ENCODE measurements at places on chromosomes 3 and 15.

DNA sequence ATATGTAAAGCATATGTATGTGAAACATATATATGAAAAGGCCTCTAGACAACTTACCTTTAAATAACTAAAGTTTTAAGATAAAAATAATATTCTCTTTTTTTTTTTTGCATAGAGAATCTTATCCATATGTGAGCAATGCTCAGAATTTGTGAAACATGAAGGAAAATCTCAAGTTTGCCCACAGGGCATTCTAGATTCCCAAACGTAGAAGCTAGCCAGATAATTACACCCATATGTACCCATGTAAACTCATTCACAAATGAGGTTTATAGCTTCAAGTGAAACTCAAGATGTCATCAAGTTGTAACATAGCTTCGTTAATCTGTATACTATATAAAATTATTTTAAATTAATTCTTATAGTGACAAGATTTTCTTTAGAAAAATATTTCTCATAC lies 537.3 kb upstream of the NR2F2 start:
- H3K36me3 ChIP-seq = no peaks in the 10 kb centered on the region
- no peak overlapping the region for H3K27ac ChIP-seq
- H3K4me1 ChIP-seq = no peaks in the 10 kb centered on the region
- DNase-seq = no peak
- H3K27me3 ChIP-seq = peaks cover 6% of the 10 kb centered on the region

DNA sequence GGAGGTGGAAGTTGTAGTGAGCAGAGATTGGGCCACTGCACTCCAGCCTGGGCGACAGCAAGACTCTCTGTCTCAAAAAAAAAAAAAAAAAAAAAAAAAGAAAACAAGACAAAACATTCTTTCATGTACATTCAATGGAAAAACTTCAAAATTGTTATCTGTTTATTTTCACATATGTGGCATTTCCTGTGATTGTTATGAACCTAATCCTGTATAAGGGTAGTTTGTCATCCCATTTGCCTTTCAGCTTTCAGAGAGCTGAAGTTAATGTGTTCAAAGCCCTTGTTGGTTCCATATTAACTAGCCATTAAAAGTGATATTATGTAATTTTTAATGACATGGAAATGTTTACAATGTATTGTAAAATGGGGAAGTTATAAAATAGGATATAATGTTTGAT lies 17.3 kb upstream of the NCK1 start:
- peaks cover 12% of the 10 kb centered on the region for H3K4me1 ChIP-seq
- no peak for DNase-seq
- no peak overlapping the region for H3K4me3 ChIP-seq
- H3K36me3 ChIP-seq = peaks cover 24% of the 10 kb centered on the region
- no peaks in the 10 kb centered on the region for H3K27me3 ChIP-seq

DNA sequence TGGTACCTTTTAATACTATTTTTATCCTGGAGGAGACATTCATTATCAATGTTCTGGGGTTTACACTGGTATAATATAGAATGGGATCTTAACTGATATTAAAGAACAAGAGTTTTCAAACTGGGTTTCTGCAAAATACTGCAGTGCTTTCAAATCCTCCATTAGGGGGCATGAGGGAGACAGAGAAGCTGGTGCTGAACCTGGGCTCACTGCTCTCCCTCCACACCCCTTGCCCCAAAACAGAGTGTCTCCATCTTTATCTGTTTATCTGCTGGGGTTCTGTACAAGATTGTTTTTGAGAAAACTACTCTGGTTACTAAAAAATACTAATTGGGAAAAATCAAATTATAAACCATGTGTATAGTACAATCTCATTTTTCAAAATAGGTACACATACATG lies 41.7 kb downstream of the CADPS start:
- no peaks in the 10 kb centered on the region for H3K4me1 ChIP-seq
- DNase-seq = peak; percentile 3
- no peaks in the 10 kb centered on the region for H3K27me3 ChIP-seq
- H3K27ac ChIP-seq = no peak overlapping the region

DNA sequence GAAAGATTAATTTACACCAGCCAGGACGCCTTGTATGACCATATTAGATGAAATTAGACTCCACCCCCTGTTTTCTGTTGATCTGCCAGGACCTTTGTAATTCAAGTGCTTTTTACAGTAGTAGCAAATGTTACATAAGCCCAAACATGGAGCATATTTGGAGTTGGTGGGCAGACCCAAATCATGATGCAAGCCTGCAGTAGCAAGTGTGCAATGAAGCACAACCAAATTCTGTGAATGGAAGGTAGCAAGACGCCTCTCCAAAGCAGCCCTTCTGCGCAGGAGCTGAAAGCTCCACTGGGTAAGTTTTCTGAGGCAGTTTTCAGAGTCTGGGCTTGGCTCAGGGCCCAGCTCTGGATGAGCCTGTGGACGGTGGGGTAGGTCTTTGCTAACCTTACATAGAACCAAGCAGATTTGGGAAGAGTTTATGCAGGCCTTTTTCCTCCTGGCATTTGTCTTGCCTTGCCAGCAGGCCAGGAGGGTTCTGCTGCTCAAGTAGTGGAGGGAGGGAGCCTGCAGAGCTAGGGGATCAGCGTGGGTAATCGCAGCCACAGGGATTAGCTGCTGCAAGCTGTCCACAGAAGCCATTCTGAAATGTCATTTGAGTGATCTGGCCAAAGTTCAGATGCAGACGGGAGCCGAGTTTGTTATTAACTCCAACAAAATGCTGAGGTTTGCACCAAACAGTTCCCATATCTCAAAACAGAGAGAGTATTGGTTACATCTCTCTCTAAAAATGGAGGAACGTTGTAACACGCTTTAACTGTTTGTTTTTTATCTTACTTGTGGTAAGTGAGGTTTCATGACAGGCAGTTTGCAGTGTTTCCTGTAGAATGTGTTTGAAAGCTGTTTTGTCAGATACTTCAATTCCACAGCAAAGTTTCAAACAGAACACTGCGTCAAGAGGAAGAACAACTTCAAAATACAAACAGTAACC lies 55.4 kb downstream of the PSMD6 start:
- H3K27me3 ChIP-seq = no peaks in the 10 kb centered on the region
- H3K27ac ChIP-seq = peak overlapping the region; percentile 91
- peak overlapping the region; percentile 67 for H3K4me3 ChIP-seq

DNA sequence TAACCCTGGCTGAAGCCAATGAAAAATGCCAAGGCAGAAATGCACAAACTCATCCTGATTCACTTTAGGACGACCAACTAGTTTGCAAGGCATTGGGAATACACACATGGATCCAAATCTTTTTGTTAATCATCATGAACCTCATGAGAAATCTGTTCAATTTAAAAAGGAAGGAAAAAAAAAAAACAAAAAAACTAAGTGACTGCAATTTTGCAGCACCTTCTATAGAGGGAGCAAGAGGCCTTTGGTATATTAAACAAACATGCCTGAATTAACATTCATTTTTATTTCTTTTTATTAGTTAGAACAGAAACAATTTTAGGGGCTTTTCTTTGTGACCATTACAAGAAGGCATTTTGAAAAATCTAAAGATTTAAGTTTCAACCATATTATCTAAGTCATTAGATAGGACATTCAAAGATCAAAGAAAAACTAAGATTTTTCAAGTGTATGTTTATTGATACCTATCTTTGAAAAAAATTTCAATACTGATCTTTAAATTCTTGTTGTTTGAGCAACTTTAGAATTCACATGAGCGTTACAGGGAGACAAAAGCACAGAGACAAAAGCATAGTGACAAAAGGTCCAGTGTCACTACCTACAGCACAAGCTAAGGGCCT lies 182.4 kb downstream of the CBLB start:
- no peaks in the 10 kb centered on the region for H3K27me3 ChIP-seq
- H3K4me1 ChIP-seq = no peaks in the 10 kb centered on the region
- H3K27ac ChIP-seq = no peak overlapping the region
- H3K4me3 ChIP-seq = no peak overlapping the region
- peak; percentile 24 for DNase-seq

- no peak overlapping the region for H3K4me3 ChIP-seq
- no peaks in the 10 kb centered on the region for H3K36me3 ChIP-seq
- H3K27me3 ChIP-seq = no peaks in the 10 kb centered on the region
- no peak overlapping the region for H3K27ac ChIP-seq
- DNase-seq = no peak
These were observed 324.5 kb downstream of the CNTN4 start for GRCh38 chr3:2423143-2423542.

DNA sequence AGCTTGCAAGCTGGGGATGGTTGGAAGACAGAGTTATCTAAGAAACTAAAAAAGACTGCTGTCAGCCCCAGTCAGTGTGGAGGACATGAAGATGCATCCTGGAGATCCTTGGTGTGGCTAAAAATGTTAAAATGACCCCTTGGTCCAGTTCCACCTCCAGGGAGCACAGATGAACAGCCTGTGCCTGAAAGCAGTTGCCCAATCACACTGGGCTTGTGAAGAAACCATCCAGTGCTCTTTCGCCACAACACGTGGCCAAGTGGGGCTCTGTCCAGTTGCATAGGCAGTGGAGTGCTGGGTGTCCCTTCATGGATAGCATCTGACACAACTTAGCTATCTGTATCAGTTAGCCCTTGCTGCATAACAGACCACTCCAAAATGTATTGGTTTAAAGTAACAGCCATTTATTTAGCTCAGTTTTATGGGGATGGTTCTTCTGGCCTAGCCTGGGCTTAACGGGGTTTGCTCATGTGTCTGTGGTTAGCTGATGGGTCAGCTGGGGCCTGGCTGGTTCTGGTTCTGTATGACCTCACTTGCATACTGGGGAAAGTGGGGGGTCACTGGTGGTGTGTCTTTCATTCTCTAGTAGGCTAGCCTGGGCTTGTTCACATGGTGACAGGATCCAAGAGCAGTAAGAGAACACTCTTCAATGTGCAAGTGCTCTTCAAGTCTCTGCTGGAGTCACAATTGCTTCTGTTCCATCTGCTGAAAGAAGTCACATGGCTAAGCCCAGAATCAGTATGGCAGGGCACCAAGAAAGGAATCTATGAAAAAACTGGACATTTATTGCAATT lies 226.2 kb downstream of the PDCD6IP start:
- no peak overlapping the region for H3K27ac ChIP-seq
- H3K36me3 ChIP-seq = no peaks in the 10 kb centered on the region
- H3K27me3 ChIP-seq = no peaks in the 10 kb centered on the region
- peaks cover 21% of the 10 kb centered on the region for H3K4me1 ChIP-seq
- H3K4me3 ChIP-seq = no peak overlapping the region

GRCh38 chr3:196054661-196055060 lies 27.2 kb downstream of the TFRC start:
- H3K4me3 ChIP-seq = no peak overlapping the region
- peaks cover 46% of the 10 kb centered on the region for H3K36me3 ChIP-seq
- H3K27me3 ChIP-seq = no peaks in the 10 kb centered on the region
- H3K27ac ChIP-seq = no peak overlapping the region

DNA sequence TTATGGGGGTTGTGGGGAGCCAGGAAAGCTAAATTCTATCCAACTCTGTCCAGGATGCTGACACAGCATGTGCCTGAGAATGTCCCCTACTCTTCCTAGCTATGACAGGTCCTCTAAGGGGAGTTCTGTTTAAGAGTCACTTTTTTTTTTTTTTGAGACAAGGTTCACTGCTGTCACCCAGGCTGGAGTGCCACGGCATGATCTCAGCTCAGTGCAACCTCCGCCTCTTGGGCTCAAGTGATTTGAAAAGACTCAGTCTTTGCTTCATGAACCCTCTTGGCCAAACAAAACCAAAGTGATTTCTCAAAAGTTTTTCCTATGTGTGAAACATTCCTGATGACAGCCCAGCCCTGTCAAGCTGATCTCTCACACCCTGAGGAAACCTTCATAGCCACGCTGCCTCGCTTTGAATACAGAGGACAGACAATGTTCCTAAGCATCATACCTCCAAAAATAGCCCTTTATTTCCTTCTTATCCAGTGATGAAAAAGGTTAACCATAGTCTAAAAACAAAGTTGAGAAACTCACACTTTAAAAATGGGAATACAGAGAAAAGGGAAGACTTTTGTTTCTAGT lies 105.5 kb upstream of the PROK2 start:
- H3K27ac ChIP-seq = no peak overlapping the region
- no peak overlapping the region for H3K4me3 ChIP-seq
- no peak for DNase-seq
- no peaks in the 10 kb centered on the region for H3K4me1 ChIP-seq
- H3K27me3 ChIP-seq = peaks cover 14% of the 10 kb centered on the region
- no peaks in the 10 kb centered on the region for H3K36me3 ChIP-seq

DNA sequence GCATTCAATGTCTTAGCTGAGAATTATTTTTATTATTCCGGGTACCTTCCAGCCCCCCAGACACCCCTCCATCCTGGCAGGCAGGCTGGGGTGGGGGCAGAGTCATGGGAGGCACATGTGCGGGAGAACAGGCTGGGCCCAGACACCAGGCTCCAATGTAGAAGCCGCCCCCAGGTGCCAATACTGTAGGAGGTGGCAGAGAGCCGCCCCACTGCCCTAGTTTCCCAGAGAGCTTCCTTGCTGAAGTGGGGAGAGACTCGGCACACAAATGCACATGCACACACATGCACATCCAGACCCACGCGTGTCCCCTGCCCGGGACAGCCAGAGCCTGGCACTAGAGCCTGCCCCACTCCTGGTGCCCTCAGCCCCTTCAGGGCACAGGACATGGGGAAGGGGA lies 98.4 kb upstream of the LINGO1 start:
- peaks cover 14% of the 10 kb centered on the region for H3K27me3 ChIP-seq
- H3K36me3 ChIP-seq = no peaks in the 10 kb centered on the region
- H3K4me3 ChIP-seq = no peak overlapping the region
- DNase-seq = no peak
- H3K4me1 ChIP-seq = no peaks in the 10 kb centered on the region

- H3K4me1 ChIP-seq = no peaks in the 10 kb centered on the region
- no peak overlapping the region for H3K27ac ChIP-seq
- H3K27me3 ChIP-seq = no peaks in the 10 kb centered on the region
- H3K36me3 ChIP-seq = no peaks in the 10 kb centered on the region
- H3K4me3 ChIP-seq = no peak overlapping the region
These were observed 190.2 kb downstream of the SCAPER start for GRCh38 chr15:76714950-76715349.

- H3K36me3 ChIP-seq = peaks cover 2% of the 10 kb centered on the region
- DNase-seq = no peak
- no peak overlapping the region for H3K27ac ChIP-seq
- H3K27me3 ChIP-seq = no peaks in the 10 kb centered on the region
- no peak overlapping the region for H3K4me3 ChIP-seq
These were observed 72.8 kb upstream of the ZNF280D start for GRCh38 chr15:56806148-56806536.

DNA sequence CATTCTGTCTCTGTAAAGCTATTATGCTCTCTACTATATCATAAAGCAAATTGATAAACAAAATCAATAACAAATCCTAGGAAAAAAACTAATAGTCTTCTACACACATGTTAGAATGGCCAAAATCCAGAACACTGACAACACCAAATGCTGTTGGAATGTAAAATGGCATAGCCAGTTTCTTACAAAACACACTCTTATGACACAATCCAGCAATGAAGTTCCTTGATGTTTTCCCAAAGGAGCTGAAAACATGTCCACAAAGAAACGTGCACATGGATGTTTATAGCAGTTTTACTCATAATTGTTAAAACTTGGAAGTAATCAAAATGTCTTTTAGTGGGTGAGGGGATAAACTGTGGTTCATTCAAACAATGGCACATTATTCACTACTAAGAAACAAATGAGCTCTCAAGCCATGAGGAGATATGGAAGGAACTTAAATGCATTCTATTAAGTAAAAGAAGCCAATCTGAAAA lies 32.7 kb downstream of the CADM2 start:
- DNase-seq = no peak
- no peaks in the 10 kb centered on the region for H3K4me1 ChIP-seq
- H3K27me3 ChIP-seq = no peaks in the 10 kb centered on the region
- H3K4me3 ChIP-seq = no peak overlapping the region
- H3K36me3 ChIP-seq = no peaks in the 10 kb centered on the region
- no peak overlapping the region for H3K27ac ChIP-seq

GRCh38 chr3:34264337-34265041 lies 466.1 kb downstream of the PDCD6IP start:
- H3K36me3 ChIP-seq = no peaks in the 10 kb centered on the region
- H3K27ac ChIP-seq = peak overlapping the region; percentile 16
- H3K4me3 ChIP-seq = no peak overlapping the region
- peaks cover 18% of the 10 kb centered on the region for H3K4me1 ChIP-seq
- peak; percentile 11 for DNase-seq
